T-helper 17 cell (primary cell): ENCODE measurements at places on chromosomes 6 and 20.

DNA sequence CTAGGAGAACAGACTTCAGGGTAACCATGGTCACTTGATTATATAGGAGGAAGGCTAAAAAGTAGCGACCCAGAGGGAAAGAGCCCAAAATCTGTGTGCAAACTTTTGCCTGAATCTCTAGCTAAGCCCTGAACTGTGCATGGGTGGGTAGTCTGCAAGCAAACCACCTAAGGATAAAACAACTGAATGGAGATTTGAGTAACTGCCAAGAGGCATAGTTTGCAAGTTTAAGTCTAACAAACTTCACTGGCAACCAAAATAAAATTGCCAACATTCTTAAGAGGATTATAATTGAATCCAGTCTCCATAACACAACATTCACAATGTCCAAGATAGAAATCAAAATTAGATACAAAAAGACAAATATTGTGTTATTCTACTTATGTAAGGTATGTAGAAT is 192.0 kb upstream of the PLN start:
- H3K27me3 ChIP-seq, result no peaks in the 10 kb centered on the region
- H3K4me3 ChIP-seq, result no peak overlapping the region

DNA sequence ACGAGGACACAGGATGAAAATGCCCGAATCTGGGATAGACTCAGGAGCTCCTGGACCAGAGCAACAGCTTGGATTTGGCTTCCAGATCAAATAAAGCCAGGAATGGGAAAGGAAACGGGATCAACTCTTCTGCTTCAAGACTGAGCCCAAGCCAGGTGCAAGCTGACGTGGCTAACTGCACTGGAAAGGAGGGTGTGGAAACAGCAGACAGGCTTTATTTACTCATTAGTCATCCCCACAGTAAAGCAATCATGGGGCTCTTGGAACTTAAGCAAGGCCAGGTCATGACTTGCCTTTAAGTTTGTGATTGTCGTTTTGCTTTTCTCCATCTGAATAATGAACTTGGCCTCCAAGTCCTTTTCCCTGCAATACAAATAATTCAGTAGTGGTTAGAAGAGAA is 45.2 kb downstream of the KIF16B start:
- H3K4me3 ChIP-seq, result no peak overlapping the region
- no peak overlapping the region for H3K27ac ChIP-seq
- H3K27me3 ChIP-seq, result no peaks in the 10 kb centered on the region
- H3K4me1 ChIP-seq, result no peaks in the 10 kb centered on the region
- peaks cover under 1% of the 10 kb centered on the region for H3K36me3 ChIP-seq

GRCh38 chr6:30042914-30043313 is 18.2 kb upstream of the POLR1H start:
- no peak overlapping the region for H3K4me3 ChIP-seq
- peaks cover 14% of the 10 kb centered on the region for H3K4me1 ChIP-seq
- no peak for DNase-seq
- no peaks in the 10 kb centered on the region for H3K27me3 ChIP-seq

GRCh38 chr6:39269961-39270360 is 40.7 kb upstream of the KCNK5 start:
- DNase-seq, result no peak
- peaks cover 5% of the 10 kb centered on the region for H3K4me1 ChIP-seq
- peaks cover 21% of the 10 kb centered on the region for H3K27me3 ChIP-seq
- no peak overlapping the region for H3K4me3 ChIP-seq
- H3K36me3 ChIP-seq, result peaks cover 2% of the 10 kb centered on the region
- H3K27ac ChIP-seq, result no peak overlapping the region

DNA sequence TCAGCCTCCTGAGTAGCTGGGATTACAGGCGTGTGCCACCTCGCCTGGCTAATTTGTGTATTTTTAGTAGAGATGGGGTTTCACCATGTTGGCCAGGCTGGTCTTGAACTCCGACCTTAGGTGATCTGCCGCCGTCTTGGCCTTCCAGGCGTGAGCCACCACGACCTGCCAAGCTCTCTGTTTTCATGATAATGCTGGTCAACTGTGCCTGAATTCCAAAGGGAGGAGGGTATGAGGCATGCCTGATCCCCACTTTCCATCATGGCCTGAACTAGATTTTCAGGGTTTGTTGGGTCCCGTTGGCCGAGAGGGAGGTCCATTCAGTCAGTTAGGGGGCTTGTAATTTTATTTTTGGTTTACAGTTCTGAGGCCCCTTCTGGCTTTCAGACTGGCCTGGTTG is 28.0 kb upstream of the ANGPT4 start:
- DNase-seq, result no peak
- peaks cover 2% of the 10 kb centered on the region for H3K4me1 ChIP-seq
- no peak overlapping the region for H3K4me3 ChIP-seq
- H3K36me3 ChIP-seq, result peaks cover 5% of the 10 kb centered on the region
- H3K27me3 ChIP-seq, result peaks cover 45% of the 10 kb centered on the region
- no peak overlapping the region for H3K27ac ChIP-seq

- H3K4me3 ChIP-seq, result no peak overlapping the region
- no peaks in the 10 kb centered on the region for H3K36me3 ChIP-seq
- peaks cover 58% of the 10 kb centered on the region for H3K27me3 ChIP-seq
- H3K4me1 ChIP-seq, result peaks cover 4% of the 10 kb centered on the region
These were observed 28.8 kb upstream of the GMPR start for GRCh38 chr6:16209539-16209938.

DNA sequence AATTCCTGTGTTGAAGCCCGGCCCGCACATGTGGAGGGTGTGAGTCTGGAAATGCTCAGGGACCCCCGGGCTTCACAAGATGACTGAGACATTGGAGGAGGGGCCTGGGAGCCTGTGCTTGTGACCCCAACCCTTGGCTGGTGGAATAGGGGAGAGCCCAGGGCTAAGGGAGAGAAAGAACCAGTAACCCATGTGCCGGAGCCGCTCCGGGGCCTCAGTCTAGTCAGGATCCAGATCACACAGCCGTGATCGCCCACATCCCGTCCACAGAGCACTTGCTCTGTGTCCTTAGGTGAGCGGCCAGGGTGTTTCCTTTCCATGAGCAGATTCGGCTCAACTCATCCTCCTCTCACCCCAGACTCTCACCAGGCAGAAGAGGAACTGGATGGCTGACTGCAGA is 152.3 kb upstream of the RPS6KA2 start:
- no peaks in the 10 kb centered on the region for H3K36me3 ChIP-seq
- no peak overlapping the region for H3K27ac ChIP-seq
- no peak for DNase-seq
- no peaks in the 10 kb centered on the region for H3K27me3 ChIP-seq
- H3K4me1 ChIP-seq, result peaks cover 3% of the 10 kb centered on the region

DNA sequence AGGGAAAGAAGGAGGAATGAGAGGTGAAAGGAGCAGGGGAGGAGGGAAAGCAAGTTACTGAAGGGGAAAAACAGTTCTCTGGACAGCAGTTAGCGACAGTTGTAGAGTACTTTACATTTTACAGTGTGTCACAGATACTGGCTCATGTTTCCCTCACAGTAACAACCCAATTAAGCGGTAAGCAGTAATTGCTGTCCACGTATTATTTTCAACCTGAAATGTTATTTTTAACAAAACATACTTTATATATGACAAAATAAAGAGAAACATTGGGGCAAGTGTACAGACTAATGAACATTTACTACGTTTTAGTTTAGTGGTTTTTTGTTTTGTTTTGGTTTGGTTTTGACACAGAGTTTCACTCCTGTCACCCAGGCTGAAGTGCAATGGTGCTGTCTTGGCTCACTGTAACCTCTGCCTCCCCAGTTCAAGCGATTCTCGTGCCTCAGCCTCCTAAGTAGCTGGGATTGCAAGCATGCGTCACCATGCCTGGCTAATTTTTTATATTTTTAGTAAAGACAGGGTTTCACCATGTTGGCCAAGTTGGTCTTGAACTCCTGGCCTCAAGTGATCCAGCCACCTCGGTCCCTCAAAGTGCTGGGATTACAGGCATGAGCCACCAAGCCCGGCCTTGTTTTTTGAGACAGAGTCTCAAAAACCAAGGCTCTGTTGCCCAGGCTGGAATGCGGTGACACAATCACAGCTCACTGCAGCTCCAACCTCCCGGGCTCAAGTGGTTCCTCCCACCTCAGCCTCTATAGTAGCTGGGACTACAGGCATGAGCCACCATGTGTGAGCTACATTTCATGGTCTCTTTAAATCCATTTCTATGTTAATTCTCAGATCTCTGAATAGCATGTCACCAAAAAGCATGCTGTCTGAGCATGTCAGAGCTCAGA is 22.6 kb upstream of the BTN3A2 start:
- no peak for DNase-seq
- H3K27ac ChIP-seq, result peak overlapping the region; percentile 63
- no peaks in the 10 kb centered on the region for H3K36me3 ChIP-seq
- H3K4me1 ChIP-seq, result peaks cover 2% of the 10 kb centered on the region

GRCh38 chr6:26103141-26103769 is 16.0 kb downstream of the HFE start:
- no peaks in the 10 kb centered on the region for H3K36me3 ChIP-seq
- H3K4me3 ChIP-seq, result peak overlapping the region; percentile 89
- peak overlapping the region; percentile 98 for H3K27ac ChIP-seq
- no peaks in the 10 kb centered on the region for H3K27me3 ChIP-seq
- no peak for DNase-seq

GRCh38 chr6:14732226-14732843 is 513.5 kb upstream of the JARID2 start:
- DNase-seq, result no peak
- peaks cover 46% of the 10 kb centered on the region for H3K4me1 ChIP-seq
- H3K4me3 ChIP-seq, result peak overlapping the region; percentile 61
- peak overlapping the region; percentile 68 for H3K27ac ChIP-seq
- no peaks in the 10 kb centered on the region for H3K27me3 ChIP-seq

DNA sequence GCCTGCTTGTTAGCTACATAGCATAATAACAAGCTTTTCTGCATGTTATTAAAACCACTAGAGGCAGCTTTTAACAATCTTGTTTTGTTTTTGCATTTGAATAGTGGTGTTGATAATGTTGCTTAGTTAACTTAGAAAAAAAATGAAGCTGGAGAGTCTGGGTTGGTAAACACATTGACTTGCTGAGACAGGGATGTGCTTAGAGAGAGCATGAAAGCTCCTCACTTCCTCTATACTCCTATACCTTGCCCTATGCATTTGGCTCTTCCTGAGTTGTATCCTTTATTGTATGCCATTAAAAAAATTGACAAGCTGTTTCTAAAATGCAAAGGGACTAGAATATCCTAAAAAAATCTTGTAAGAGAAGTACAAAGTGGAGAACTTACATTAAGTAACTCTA is 13.6 kb downstream of the FAM83B start:
- DNase-seq, result no peak
- H3K36me3 ChIP-seq, result no peaks in the 10 kb centered on the region
- H3K27ac ChIP-seq, result no peak overlapping the region
- no peaks in the 10 kb centered on the region for H3K27me3 ChIP-seq
- H3K4me1 ChIP-seq, result no peaks in the 10 kb centered on the region

DNA sequence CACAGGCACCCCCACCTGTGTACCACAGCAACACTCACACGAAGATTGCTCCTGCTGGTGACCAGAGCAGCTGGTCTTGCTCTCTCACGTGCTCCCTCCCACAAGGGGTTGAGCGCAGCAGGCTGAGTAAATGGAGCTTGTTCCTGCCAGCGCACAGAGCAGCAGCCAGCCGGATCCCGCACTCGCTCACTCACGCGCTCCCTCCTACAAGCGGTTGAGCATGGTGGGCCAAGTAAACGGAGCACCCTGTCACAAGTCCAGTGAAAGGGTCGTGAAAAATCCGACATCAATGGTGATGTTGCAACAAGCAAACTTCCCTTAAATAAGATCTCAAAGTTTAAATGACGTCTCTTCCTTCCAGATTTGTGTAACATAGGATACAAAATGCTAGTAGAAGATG is 313.7 kb downstream of the FOXC1 start:
- H3K27me3 ChIP-seq, result no peaks in the 10 kb centered on the region
- H3K36me3 ChIP-seq, result peaks cover 5% of the 10 kb centered on the region
- no peak overlapping the region for H3K4me3 ChIP-seq
- DNase-seq, result no peak
- H3K4me1 ChIP-seq, result peaks cover 5% of the 10 kb centered on the region

DNA sequence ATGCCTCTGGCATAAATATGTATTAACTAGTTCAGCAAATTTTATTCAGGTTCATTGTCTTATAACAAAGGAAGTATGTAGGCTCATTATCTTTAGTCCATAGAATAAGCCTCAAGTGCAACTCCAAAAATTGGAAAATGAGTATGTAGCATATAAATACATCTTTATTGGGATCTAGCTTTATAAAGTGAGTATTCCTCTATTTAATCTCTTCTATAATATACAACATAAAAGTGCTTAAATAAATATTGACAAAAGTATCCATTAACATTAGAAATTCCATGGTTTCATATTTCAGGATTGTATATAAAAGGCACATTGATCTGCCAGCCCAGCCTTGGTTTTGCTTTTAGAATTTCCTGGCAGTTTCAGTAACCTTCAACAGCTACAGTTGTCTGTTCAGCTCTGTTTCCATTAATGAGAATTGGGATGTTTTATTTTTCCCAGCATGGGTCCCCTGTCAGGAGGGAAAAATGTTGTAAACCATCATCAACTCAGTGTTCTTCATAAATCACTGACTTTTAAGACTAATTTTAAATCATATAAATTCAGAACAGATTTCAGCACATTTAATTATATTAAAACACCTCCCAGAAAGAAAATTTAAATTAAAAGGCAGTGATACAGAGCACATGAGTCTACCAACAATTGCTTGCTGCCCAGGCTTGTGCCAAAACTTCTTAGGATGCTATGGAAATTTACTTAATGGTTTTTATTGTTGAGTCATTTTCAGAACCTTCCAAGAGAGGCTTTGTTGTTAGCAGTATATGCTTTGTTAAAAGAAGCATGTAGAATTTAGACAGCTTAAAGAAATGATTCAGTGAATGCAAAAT is 119.7 kb downstream of the ADGRG6 start:
- no peaks in the 10 kb centered on the region for H3K36me3 ChIP-seq
- no peak overlapping the region for H3K4me3 ChIP-seq
- no peaks in the 10 kb centered on the region for H3K4me1 ChIP-seq
- H3K27me3 ChIP-seq, result peaks cover 5% of the 10 kb centered on the region

GRCh38 chr6:157993076-157993475 is 11.4 kb downstream of the SYNJ2 start:
- DNase-seq, result no peak
- H3K4me1 ChIP-seq, result peaks cover 48% of the 10 kb centered on the region

DNA sequence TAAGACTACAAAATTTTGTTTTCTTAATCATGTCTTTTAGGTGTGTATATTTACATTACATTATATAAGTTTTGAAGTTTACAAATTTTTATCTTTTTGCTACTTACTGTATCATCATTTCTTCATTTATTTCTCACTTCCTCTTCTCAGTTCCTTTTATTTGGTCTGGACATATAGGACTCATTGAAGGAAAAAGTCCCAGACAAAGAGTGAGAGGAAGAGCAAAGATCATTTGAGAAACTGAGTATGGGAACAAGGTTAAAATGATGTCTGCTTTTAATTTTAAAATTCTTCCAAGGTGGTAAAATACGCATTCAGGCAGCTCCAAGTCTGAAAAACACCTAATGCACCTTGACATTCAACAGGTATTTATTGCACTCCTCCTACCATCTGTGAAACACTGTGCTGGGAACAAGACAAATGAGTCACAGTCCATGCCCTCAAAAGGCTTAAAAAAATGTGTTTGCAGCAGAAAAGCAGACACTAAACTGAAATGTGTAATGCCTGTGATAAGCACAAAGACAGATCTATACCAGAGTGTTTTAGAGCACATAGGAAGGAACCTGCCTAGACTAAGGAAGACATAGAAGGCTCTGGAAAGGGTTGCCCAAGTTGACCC is 63.2 kb downstream of the PKIB start:
- H3K4me1 ChIP-seq, result no peaks in the 10 kb centered on the region
- H3K36me3 ChIP-seq, result no peaks in the 10 kb centered on the region
- DNase-seq, result no peak
- peaks cover 5% of the 10 kb centered on the region for H3K27me3 ChIP-seq
- no peak overlapping the region for H3K27ac ChIP-seq
